ENCODE measurements at places on chromosomes 5 and 9.

GRCh38 chr5:82164176-82164976 lies 113.8 kb downstream of the RPS23 start:
- no peak for DNase-seq

- no peak for DNase-seq
Observed at GRCh38 chr5:160961038-160961437, 109.0 kb upstream of the ATP10B start.

GRCh38 chr9:6929441-6930215 lies 171.9 kb downstream of the KDM4C start:
- no peak for DNase-seq

GRCh38 chr5:102036927-102037326 lies 259.2 kb downstream of the SLCO4C1 start:
- DNase-seq: no peak

- no peak for DNase-seq
Observed at GRCh38 chr5:155728857-155729683, 597.9 kb upstream of the SGCD start.

GRCh38 chr5:108687595-108688200 lies 60.0 kb upstream of the FER start:
- no peak for DNase-seq

DNA sequence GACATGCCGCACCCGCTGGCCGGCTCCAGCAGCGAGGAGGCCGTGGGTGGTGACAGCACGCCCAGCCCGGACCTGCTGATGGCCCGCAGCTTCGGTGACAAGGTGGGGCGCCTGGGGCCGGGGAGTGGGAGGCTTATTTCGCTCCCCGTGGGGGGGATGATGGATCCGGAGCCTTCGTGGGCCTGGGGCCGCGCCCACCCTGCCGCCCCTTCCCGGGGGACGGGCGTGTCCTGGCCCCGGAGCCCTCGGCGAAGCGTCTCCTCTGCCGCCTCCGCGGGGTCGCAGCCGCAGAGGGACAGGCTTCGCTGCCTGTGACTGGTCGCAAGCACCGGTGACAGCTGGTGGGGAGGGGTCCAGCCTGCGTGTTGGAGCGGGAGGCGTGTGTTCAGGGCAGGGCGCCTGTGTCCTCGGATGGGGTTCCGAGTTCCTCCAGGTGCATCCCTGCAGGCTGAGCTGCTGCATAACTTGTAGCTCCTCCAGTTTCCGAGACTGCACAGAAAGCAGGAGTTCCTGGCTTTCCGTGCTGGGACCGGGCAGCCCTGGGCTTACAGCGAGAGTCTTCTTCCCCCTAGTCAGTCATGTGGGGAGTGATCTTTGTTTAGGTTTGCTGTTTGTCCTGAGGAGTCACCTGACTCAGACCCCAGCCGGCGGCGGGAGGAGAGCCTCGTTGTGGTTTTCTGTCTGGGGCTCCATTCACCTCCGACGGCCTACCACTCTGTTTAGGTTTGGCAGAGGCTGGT lies 666 bp downstream of the SNX30 start:
- peak; percentile 72 for DNase-seq

GRCh38 chr5:75192804-75193203 lies 43.9 kb downstream of the ANKRD31 start:
- no peak for DNase-seq

DNA sequence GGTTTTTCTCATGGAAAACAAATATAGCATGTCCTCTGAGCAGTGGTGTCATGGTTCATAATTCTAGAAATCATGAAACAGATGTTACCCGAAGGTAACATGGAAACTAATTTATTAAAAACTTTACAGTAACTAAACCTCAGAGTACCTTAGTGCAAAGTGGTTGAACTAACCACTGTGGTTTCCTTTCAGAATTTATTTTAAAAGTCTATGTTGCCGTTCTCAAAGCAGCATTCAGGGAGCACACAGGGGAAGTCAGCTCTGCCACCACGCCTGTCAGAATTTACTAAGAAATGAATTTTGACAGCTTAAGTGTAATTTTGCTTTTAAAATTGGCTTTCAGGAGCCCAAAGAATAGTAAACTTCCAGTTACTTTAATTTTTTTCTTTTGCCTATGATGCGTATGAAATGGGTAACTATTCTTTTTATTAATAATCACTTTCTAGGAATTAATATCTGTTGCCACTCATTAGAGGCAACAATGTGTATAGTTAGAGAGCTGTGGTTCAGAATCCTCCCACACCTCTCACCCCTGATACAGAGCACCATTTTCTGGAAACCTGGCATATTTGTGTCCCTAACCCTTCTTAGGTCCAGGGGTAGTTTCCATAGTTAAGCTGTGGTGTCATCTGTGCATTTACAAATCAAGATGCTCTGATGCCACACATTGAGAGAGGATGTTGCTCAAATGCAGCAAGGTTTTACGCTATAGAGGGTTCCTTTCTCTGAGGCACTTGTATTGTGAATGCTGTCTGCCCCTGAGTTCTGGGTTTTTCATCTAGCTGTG lies 202.6 kb downstream of the ZSWIM6 start:
- DNase-seq: no peak

DNA sequence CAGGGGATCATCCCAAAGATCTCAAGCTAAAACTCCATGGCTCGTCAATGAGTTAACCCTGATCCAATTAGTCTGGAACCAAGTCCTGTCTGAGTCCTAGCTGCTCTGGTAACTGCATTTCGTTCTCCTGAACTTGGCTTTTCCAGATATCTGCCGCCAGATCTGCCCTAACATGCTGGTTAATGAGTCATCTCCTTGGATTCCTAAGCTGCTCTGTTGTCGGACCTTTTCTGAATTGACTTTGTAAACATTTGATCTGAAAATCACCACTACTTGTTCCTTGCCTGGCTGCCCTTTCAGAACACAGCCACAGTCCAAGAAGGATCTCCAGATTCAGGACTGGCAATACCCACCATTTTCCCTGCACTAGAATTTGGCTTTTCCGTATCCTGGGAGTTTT lies 473.0 kb downstream of the ZSWIM6 start:
- DNase-seq: no peak

DNA sequence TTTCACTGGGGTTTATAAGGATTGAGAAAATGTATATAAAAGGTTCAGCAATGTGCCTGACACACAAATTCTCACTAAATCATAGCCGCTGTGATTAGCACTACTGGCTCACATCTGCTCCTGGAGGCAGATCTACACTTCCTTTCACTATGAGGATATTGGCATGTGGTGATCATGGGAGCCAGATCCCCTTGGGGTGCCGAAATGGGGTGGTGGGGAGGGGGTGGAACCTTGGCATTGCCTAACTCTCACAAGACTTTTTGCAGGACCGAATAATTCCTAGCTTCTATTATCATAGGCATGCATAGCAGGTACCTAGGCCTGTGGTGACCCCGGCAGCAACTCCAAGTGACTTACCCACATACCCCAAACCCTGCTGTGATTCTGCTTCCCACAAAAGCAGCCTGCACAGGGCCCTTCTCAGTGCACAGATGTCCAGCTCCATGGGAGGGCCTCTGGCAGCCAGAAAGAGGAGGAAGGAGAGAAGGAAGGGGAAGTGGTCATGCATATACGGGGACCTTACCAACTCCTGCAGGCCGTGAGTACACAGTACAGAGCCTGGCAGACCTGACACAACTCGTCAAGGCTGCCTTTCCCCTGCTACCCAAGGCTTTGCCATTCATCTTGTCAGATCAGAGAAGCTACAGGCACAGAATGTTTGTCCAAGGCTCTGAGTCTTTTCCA lies 61.3 kb upstream of the IQGAP2 start:
- DNase-seq: no peak

DNA sequence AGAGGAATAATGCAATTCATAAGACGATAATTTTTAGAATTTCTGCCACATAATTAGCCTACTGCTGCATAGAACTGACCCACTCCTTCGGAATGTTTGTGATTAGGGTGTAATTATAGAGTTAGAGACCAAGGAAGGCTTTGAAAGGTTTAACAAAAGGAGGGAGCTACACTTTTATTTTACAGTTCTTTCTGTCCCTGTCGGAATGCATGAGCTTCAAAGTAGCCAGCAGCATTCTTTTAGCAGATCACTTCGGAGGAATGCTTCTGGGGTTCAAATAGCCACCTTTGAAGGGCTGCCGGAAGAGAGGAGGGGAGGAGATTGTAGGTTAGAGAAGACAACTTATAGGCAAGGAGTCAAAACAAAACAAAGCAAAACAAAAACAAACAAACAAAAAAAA lies 168.1 kb downstream of the GRIA1 start:
- DNase-seq: no peak

DNA sequence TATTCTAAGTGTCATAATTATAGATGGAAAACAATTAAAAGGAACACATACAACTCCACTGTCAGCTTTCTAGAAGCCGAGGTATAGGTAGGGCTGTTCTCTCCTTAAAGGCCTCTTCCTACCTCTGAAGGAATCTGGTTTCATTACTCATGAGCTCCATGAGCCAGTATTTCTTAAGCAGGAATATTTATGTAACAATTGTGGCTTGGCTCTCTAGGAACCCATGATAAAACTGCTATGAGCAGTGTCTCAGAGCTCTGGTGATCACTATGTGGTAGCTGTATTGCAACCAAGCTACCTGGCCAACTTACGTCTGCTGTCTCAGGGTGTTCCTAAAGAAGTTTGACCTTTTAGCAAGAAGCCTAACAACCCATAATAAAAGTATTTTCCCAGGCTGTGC lies 157.7 kb downstream of the CEP120 start:
- DNase-seq: no peak

DNA sequence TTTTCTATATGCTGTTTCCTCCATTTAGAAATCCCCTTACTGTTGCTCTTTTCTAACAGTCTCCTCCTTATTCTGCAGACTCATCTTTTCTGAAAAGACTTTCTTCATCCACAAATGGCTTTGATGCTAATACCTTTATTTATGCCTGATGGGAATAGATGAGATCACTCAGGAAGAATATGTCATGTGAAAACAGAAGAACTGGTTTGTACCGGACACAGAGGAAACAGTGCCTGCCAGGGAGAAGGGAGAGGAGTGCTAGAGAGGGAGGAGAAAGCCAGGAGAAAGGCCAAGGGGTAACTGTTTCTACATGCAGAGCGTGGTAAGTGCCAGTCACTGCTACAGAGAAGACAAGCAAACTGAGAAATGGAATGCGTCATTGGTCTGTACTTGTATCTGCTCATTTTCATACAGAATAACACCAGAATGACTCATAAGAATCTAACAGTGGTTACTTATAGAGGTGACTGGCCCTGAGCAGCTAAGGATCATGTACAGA lies 45.9 kb upstream of the PJA2 start:
- no peak for DNase-seq

DNA sequence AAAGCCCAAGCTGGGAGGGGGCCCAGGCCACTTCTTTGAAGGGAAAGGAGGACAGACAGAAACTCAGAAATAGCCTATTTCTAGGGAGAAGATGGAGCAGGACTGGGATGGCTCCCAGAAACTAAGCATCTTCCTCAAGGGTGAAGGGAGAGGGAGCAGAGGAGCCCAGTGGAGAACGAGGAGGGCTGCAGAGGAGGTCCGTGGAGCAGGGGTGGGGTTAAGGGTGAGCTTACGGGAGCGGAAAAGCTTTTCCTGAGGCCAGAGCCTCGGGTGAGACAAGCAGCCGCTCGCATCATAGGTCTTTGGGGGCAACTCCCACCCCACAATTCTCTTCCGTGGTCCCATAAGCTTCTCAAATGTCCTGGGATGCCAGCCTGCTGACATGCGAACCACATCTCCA lies 127.1 kb upstream of the PHYKPL start:
- DNase-seq: no peak

- no peak for DNase-seq
Observed at GRCh38 chr9:123138163-123138562, 104.7 kb downstream of the GPR21 start.

GRCh38 chr5:141668601-141669265 lies 13.3 kb downstream of the ARAP3 start:
- no peak for DNase-seq

DNA sequence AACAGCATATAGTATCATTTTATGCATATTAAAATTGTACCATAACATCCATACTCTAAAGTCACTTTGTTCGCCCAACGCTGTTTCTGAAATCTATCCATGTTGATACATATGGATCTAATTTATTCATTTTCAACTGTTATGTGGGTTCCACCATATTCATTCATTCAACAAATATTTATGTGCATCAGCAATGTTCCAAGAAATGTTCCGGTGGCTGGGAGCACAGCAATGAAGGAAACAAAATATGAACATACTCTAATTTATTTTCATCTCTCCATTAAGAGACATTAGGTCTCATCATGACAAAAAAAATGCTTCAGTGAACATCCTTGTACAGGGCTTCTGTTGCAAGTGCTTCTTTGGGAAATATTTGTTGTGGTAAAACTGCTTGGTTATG lies 75.4 kb downstream of the MARCHF3 start:
- DNase-seq: no peak

GRCh38 chr5:1763960-1764605 lies 35.6 kb downstream of the MRPL36 start:
- DNase-seq: peak; percentile 48

DNA sequence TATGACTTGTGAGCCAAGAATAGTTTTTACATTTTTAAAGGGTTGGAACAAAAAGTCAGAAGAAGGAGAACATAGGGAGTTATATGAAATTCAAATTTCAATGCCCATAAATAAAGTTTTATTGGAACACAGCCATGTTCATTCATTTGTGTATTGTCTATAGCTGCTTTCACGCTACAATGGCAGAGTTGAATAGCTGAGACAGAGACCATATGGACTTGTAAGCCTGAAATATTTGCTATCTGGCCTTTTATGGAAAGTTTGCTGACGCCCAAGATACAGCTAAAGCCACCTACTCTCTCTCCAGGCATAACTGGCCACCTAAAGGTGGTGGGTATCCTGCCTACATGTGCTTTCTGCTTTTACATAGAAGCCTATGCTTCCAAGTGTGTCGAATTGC lies 10.9 kb downstream of the DAB2IP start:
- DNase-seq: no peak

DNA sequence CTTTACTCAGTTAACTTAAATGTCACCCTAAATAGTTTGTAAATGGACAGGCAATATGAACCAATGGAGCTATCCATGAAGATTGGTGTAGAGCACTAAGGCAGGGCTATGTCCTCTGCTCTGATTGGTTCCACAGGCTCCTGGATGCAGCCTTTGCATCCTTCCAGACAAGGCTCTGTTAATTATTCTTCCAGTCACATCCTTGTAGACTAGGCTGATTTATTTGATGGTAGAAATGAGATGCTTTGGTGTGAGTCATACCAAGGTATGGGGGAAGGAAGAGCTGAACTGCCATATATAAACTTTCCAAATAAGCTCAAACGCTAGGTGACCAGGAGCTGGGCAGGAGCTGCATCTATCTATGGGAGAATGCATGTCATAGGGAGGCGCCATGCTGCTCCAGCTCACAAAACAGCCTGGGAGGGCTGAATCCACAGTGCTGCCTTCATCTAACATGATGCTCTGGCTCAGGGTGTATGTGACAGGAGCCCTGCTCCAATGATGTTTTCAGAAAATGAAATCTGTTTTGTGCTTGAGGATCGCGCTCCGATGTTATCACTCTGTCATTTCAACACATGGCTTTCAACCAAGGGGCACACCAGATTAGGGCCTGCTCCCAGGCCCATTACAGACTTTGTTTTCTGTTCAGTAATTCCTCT lies 818.0 kb upstream of the ZNF608 start:
- no peak for DNase-seq
